NCI-H446 (cell line): ENCODE measurements at places on chromosomes 1 and 21.

- DNase-seq: no peak
Observed at GRCh38 chr1:63665824-63666223, 72.6 kb downstream of the PGM1 start.

- no peak for DNase-seq
Observed at GRCh38 chr1:150183061-150183460, 33.3 kb downstream of the PLEKHO1 start.

GRCh38 chr1:85203573-85204171, 2.9 kb upstream of the SYDE2 start:
- DNase-seq: no peak

DNA sequence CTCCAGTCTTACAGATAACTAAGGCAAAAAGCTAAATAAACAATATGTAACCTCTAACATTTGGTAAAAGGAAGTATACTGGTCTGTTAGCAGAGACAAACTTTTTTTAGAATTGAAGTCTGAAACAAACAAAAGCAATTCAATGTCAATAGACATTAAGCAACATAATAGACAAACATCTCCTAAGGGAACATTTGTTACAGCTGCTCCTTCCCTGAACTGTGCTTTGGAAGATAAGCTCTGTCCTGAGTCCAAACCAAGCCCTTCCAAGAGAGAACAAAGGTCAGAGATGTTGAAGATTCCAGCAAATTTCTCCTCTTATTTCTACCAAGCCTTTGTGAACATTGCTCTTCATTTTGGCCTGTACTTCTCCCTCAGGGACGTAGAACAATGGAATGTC, 25.3 kb downstream of the FMO2 start:
- no peak for DNase-seq

DNA sequence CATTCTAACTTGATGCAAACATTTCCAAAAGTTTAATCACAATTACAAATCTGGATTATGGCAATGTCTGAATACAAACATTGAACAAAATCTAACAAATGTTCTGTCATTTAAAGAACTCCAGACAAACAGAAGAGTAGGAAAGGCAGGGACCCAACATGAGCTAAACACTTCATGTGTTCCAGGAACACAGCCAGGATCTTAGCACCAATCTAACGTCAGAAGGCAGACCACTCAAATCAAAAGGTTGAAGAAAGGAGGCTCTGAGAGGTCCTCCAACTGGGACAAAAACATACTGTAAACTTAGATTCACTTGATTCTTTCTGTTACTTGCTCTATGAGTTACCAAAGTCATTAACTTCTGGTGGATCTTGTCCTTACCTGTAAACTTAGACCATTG, 374.0 kb downstream of the NEGR1 start:
- DNase-seq: no peak

DNA sequence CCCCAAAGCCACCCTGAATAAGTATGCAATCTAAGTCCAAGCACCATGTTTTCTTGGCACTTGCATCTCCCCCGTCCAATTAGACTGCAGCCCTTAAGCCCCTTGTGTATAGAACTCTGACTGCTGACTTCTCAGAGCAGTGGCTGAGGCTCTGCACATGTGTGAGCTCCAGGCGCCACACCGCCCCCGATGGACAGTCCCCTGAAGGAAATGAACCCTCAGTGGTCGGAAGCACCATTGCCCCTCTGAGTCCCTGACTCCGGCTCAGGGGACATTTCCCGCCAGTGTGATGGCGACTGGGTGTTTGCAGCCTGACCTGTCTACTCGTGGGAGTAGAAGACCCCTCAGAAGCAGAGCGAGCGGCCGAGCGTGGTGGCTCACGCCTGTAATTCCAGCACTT, 37.2 kb upstream of the SCCPDH start:
- no peak for DNase-seq

DNA sequence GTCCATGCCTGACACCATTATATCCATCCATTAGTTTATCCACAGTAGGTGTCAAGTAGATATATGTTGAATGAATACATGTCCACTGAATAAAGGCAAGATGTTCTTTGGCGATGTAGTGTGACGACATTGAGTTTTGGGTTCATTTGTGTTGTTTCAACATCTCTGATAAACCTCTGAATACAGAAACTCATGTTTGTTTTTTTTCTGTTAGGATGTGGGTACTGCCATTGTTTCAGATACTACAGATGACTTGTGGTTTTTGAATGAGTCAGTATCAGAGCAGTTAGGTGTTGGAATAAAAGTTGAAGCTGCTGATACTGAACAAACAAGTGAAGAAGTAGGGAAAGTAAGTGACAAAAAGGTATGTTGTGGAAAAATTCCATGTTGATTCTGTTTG, 28.1 kb downstream of the MDM4 start:
- DNase-seq: no peak

DNA sequence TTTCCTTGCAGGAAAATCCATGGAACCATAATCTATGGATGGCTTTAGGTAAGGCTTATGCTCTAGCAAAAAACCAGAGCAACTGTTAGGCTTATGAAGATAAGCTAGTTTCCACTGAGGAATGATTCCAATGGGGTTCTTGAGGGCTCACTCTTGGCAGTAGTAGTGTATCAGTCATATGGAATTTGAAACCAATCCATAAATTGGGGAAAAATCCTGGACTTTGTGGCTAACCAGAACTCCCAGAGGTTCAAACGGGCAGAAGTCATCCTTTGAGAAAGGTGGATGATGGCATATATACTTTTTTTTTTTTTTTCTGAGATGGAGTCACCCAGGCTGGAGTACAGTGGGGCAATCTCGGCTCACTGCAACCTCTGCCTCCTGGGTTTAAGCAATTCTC, 54.2 kb upstream of the ATF3 start:
- DNase-seq: no peak

- DNase-seq: no peak
Observed at GRCh38 chr21:42047821-42048613, 23.1 kb upstream of the UMODL1 start.

GRCh38 chr21:40706806-40707655, 139.9 kb downstream of the DSCAM start:
- no peak for DNase-seq

GRCh38 chr1:20654104-20654690, 7.0 kb downstream of the DDOST start:
- DNase-seq: no peak

DNA sequence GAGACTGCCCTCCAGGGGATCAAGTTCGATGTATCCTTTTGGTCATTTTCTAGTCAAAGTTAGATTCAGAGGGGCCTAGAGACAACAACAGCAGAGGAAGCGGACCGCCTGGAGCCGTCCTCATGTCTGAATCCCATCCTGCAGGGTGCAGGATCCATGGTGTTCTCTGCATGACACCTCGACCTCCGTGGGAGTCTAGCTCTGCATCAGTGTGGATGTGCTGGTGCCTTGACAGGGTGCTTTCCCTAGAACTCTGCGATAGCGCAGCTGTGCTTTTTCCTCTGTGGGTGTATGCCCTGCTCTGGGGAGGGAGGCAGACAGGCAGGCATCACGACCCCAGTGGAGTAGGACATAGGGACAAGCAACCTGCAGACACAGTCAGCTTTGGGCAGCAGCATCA, 48.2 kb upstream of the A3GALT2 start:
- DNase-seq: no peak

DNA sequence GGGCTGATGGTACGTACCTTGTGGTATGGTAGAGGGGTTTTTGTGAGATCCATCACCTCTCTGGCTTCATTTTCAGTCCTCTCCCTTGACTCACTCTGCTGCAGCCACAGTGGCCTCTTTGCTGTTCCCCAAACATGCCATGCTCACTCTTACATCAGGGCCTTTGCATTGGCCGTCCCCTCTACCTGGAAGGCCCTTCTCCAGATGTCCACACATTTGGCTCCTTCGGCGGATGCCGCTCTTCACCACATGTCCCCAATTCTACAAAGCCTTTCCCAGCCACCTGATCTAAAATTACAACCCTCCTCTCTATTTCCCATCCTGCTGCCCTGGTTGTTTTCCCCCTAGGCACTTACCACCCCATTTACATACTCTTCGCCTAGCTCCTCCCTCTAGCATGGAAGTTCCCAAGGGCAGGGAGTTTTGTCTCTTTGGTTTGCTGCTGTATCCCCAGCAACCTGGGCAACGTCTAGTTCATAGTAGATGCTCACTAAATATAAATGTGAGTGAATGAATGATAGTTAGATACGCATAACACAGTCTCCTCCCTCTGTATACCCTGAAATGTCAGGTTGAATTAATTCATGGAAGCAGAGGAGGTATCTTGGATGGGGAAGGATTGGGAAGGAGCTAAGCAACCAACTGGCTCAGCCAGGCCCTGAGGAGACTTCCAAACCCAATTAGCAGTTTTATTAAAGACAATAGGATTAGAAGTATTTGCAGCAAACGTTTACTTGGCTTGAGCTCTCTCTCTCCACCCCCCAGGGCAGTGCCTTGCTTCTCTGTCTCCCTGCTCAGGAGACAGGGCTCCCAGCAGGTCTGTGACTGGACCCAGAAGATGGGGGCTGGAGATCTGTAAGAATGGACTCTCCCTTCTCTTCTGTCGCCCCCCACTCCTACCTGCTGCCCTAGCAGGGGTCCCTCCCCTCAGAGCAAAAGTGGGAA, 264.2 kb downstream of the GRIK3 start:
- no peak for DNase-seq

- peak; percentile 46 for DNase-seq
Observed at GRCh38 chr1:185488808-185489207, 171.8 kb upstream of the IVNS1ABP start.

GRCh38 chr1:168947041-168947440, 159.4 kb upstream of the ATP1B1 start:
- DNase-seq: no peak

GRCh38 chr21:41667136-41667535, 99.7 kb downstream of the RIPK4 start:
- DNase-seq: no peak

GRCh38 chr1:85375493-85375892, 89.5 kb downstream of the DDAH1 start:
- DNase-seq: no peak

DNA sequence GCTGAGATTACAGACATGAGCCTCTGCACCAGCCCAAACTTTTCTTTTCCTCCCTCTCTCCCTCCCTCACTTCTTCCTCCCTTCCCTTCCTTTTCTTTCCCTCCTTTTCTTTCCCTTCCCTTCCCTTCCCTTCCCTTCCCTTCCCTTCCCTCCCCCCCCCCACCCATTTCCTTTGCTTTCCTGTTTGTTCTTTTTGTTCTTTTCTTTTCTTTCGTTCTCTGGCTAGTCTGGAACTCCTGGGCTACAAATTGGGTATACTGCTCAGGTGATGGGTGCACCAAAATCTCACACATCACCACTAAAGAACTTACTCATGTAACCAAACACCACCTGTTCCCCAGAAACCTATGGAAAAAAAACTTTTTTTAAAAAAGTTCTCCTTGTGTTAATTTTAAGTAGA, 174.8 kb upstream of the CHODL start:
- DNase-seq: no peak

DNA sequence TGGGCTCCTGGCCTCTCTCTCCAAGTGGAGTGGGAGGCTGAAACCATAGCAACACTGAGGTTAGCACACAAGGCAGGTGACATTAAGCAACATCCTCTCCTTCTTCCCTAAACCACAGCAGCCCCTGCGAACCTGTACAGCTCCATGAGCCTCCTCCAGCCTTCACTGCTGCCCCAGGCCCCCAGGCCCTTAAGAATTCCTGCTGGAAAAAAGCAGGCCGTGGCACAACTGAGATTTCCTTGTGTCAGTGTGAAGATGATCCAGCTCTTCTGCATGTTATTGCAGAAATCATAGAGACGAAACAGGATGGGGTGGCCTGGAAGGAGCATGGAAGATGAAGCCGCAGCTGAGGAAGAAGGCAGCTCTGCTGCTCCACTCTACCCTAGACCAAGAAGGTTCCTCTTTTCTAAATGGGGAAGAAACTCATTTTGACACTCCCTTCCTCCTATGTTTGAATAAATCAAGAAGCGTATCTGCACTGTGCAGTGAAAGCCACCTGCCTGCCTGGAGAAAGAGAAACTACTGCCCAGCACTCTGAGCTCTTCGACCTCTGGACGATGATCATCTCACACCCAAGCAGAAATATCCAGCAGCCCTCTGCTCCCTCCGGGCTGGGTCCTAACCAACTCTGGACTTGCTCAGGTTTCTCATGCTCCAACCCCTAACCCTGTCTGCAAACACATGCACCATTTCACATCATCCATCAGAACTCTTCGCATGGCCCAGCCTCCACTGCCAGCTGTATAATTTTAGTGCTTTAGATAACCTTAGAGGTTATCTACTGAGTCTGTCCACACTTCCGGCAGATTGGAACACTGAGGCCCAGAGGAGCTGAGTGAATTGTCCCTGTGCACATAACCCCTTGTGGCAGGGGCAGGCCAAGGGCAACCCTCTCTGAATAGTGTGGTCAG, 20.7 kb downstream of the SH3BP5L start:
- no peak for DNase-seq

GRCh38 chr1:231057410-231057809, 17.4 kb upstream of the FAM89A start:
- no peak for DNase-seq

GRCh38 chr1:87284456-87285240, 44.0 kb upstream of the LMO4 start:
- DNase-seq: peak; percentile 18

DNA sequence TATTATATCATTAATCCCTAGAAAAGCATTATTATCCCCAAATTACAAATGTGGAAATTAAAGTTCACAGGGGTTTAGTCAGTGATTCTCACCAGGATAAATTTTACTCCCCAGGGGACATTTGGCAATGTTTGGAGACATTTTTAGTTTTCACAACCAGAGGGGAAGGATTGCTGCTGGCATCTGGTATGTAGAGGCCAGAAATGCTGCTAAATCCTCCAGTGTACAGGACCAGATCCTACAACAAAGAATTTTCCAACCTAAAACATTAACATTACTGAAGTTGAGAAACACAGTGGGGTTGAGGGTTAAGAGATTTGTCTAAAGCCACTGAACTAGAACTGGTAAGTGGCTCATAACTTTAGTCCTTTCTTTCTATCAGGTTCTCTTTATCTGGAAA, 162.0 kb upstream of the SYT6 start:
- no peak for DNase-seq

DNA sequence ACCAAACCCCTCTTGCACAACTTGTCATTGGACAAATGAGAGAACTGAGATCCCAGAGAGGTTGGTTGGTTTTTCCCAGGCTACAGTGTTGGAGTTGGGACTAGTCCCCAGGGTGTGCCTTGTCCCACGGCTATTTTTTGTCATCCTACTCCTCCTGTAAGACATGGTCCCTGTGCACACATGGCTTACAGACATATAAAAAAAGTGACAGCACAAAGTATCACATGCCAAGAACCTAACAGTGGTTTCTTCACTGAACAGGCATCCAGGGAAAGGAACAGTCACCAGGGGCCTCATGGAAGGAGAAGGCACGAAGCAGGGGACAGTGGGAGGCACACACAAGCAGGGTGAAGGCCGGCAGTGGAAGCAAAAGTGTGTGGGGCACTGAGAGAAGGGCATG, 36.5 kb downstream of the SERBP1 start:
- no peak for DNase-seq
